Fibroblast of pulmonary artery (primary cell): ENCODE measurements at places on chromosomes 6 and 20.

GRCh38 chr6:37988696-37989095 is 169.2 kb downstream of the ZFAND3 start:
- no peak for DNase-seq

DNA sequence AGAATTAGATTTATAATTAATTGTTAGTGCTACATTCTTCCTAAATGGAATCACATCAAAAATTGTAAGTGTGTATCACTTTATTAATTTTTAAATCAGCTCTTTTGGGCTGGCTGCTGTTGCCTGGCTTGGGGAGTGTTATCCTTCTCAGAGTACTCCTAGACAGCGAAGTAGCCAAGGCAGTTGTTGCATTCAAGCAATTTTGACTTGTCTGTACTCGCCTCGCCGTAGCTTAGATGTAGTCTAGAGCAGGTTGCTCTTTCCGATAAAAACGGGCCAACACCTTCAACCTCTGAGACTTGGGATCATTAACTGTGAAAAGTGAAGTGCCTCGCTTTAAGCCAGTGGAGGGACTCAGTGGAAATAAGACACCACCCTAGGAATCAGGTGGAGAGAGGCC is 151.3 kb downstream of the FARS2 start:
- no peak for DNase-seq

- DNase-seq, result no peak
Observed at GRCh38 chr6:33762713-33763112, 16.0 kb upstream of the IP6K3 start.

- no peak for DNase-seq
Observed at GRCh38 chr6:140858381-140858971, 1274.2 kb upstream of the GJE1 start.

DNA sequence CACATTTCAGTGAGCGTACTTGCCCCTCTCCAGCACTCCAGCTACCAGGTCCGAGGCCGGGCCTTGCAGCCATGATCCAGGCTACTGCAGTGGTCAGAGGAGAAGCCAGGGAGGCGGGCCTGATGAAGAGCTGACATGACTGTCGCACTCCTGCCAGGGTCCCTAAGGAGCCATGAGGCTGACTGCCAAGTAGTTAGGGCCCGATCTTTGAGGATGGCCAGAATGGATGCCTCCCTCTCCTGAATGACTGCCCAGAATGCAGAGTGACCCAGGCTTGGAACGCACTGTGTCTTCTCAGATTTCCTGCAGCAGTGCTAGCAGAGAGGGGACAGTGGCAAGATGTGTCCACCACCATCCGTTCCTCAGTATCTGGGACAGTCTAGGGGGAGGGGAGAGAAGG is 24.7 kb upstream of the LRFN2 start:
- no peak for DNase-seq
